ENCODE measurements at places on chromosomes 2 and 18.

- no peak for DNase-seq
These were observed 223.4 kb downstream of the SP3 start for GRCh38 chr2:173741759-173742158.

DNA sequence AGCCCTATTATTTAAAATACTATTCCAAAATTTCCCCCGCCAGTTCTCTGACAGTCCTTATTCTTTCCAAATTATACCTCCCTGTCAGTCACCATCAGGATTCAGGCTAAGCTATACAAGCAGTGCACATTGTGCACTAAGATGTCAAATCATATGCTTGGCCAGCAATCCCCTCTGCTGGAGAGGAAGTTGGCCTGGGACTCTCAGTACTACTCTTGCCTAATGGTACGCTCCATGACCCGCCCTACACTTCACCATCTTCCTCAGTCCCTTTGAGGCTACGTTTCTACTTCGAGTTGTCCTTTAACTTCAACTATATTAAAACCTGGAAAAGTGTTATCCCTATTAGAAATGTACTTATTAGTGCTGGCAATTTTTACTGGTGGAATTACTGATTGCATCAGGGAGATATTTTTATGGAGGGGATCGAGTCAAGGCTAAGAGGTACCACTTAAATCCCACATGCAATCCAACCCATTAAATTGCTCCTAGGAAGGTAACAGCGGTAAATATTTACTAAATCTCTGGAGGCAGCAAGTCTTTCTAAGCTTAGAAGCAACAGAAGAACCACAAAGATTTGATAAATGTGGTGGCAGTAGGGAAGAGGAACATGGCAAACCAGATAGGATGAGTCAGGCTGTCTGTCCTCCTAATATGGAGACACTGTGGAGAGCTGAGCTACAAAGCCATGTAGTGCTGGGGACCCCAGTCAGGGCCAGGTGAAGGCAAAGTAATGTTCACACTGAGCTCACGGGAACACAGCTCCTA lies 2.7 kb downstream of the USP40 start:
- DNase-seq, result no peak

DNA sequence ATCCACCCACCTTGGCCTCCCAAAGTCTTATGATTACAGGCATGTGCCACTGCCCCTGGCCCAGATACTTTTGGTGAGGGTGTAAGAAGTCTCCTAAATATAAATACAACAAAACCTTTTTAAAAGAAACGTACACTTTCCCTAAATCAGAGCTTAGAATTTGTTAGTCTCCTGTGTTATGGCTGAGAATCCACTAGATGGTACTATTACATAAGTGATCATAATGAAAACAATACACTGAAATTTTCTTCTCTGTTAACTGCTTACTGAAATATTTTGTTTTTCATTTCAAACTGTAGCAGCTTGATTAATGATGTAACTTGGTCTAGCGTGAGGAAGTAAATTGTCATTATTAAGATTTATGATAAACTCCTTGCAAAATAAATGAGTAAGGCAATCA lies 74.8 kb upstream of the FAM98A start:
- no peak for DNase-seq

GRCh38 chr2:3729055-3729448 lies 25.7 kb downstream of the DCDC2C start:
- DNase-seq, result no peak

GRCh38 chr18:3442919-3443318 lies 7.1 kb upstream of the TGIF1 start:
- no peak for DNase-seq

DNA sequence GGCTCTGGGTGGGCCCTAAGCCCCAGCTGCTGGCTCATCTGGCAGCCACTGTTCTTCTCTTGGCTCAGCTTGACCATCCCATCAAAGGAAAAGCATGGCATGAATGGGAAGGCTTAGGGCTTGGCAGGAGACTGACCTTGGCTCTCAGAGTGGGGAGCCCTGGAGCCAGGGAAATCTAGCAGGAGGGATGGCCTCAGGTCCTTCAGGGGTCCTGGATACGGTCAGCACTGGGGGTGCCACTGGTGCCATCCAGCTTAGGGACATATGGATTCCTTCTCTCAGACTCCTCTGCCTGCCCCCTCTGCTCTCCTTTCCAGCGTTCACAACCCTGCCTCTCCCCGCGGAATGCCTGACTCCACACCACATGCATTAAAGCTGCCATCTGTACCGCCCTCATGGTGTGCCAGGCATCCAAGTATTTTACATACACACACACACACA lies 165.5 kb upstream of the HAAO start:
- DNase-seq, result no peak

DNA sequence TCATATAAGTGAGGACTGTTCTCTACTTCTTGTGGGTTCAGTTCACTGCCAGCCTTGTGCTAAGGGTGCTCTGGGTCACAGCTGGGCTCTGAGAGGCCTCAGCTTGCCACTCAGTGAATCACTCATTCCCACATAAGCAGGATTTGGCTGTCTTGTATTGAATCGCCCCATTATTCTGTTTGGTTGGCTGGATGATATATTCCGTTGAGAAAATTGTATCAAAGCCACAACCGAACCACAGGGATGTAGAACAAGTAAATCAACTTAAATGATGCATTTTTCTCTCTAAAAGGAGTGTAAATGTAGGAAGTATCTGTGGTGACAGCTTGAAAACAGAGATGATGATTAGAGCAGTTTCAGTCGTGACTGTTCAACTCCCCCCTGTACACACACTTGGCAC lies 39.6 kb downstream of the TTC39C start:
- DNase-seq, result no peak

GRCh38 chr2:224934526-224935188 lies 107.6 kb downstream of the DOCK10 start:
- DNase-seq, result no peak

DNA sequence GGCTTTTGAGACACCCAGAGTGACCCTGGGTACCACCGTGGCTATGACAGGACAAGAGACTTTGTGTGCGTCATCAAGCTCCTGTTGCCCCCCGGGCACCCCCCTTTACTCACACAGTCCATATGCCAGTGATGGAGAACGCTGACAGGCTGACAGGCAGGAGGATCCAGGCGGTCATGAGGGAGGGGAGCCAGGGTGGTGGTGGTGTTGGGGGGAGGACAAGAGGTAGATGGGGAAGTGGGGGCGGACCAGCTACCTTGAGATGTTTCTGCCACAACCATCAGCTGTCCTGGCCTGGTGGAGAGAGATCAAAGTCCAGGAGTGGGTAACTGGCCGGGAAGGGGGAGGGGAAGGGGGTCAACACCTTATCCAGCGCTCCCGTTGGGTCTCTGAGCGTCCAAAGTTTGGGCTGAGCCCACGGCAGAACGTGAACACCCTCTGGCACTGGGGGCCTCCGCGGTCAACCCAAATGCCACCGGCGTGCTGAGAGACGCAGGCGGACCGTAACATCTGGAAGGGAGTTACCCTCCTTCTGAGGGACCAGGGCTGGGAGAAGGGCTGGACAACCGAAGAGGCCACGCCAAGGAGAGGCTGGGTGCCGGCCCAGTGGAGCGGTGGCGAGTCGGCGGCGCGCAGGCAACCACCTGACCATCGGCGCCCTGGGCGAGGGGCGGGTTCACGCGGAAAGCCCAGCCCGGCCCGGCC lies 575 bp downstream of the TMEM150A start:
- DNase-seq, result no peak

- DNase-seq, result no peak
These were observed 88.0 kb downstream of the KYNU start for GRCh38 chr2:142965443-142965842.

- no peak for DNase-seq
These were observed 129.2 kb downstream of the ALPK2 start for GRCh38 chr18:58499527-58500221.

DNA sequence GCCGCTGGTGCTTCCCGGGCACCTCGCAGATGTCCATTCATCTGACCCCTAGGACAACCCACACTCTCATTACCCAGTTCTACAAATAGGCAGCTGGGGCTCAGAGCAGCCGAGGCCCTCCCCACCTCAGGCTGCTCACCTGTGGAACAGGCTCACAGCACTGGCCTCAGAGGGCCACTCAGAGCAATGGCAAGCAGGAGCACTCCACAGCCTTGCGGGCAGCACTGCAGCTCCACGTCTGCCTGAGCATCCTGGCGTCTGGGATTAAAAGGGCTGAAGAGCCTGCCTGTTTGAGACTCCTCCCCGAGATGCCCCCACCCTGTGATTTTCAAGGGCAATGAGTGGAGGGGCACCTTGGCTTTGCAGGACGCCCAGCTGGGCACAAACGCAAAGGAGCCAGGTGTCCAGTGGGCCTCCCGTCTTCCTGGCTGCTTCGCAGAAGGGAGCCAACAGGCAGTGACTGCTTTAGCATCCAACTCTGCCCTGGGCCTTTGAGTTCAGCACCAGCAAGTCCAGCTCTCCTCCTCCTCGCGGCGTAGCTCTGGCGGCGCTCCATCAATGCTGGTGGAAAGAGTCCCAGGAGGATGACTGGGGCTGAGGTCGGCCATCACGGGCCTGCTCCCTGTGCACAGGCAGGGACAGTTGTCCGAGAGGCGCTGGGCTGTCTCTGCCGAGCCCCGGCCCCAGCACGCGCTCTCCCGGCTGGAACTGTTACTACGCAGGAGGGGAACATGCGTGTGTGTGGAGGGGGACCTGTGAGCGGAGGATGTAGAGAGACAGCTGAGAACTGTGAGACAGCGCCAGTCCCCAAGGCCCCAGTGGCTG lies 297.2 kb downstream of the NDUFA10 start:
- DNase-seq, result no peak

DNA sequence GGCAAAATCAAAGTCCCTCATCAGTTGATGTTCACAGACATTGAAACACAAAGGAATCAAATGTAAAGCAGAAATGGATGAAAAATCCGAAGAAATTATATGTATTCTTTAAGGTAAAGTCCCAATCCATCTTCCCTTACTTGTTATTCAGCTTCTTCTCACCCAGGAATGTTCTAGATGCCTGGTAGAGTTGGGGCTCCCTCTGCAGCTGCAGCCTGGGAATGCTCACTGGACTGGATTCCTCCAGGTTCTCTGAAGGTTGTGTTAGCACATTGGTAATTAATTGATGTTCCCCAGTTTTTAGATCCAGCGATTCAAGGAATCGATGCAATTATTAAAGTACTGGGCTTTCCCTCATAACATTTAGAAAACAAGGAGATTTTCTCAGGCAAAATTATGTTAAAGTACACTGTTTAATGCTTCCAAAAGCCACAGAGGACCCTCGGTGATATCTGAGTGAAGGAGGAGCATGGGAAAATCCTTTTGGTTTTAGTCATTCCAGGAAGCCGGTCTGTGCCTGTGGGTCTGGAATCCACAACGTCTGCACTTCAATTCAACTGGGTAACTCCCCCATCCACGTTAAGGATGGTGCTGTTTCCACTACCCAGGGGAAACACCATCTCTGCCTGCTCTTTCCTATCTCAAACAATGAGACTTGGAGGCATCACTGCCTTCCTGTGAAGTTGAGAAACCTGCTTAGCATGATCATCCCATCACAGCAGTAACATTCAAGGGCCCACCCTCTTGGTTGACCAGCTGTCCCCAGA lies 22.0 kb downstream of the NTSR2 start:
- DNase-seq, result no peak

GRCh38 chr2:118044103-118044716 lies 30.3 kb upstream of the CCDC93 start:
- no peak for DNase-seq

GRCh38 chr18:316393-316792 lies 48.5 kb upstream of the THOC1 start:
- DNase-seq, result no peak

- DNase-seq, result no peak
These were observed 9.9 kb downstream of the GRP start for GRCh38 chr18:59229701-59230443.

DNA sequence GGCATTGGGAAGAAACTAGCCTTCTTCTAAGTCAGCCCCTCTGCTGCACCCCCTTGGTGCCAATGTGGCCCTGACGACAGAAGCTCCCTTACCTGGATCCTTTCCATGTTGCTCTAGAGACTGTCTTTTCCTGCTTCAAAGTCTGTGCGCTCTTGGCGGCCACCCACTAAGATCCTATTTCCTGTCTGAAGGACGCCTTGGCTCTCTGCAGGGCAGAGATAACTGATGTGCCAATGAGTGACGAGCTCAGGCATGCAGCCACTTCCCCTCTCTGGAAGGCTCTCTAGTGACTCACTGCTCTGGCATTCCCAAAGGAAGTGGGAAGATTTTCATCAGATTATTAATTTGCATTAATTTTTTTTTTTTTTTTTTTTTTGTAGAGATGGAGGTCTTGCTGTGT lies 273.5 kb downstream of the CDH20 start:
- DNase-seq, result no peak

GRCh38 chr18:23626451-23627279 lies 36.0 kb downstream of the ANKRD29 start:
- no peak for DNase-seq

GRCh38 chr2:111668274-111668616 lies 215.7 kb downstream of the ANAPC1 start:
- DNase-seq, result no peak

DNA sequence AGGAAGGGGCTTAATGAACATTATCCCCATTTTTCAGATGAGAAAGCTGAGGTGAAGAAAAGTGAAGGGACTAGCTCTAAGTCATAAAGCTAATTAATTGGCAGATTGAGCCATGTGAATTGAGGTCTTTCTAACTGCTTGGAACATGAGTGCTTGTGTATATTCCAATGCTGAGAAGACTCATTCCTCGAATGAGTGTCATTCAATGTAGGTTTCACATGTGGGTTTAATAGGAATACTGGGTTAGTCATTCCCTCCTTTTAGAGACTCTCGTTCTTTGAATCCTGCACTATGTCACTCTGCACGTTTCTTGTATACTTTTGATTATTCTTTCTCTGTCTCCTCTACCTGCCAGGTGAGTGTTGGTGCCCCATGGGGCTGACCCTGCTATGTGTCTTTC lies 218.2 kb downstream of the HRH4 start:
- DNase-seq, result no peak

GRCh38 chr2:224598678-224599077 lies 13.5 kb upstream of the CUL3 start:
- no peak for DNase-seq

DNA sequence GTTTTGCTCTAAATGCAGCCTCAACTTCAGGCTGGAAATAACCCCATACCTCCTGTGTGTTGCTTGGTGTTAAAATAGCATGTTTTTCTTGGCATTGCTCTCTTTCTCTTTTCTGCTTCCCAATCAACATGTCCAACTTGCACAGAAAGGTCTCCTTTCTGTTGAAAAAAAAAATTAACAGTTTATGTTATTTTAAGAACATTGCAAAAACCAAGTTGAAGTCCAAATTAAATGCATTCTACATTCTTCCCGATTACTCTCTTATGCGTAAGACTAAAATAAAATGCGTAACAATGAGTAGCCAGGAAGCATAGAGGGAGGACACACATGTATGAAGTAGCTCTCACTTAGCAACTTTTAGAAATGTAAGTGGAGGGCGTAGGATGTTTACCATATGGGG lies 1406.1 kb upstream of the NXPH2 start:
- no peak for DNase-seq
